NCI-H524 treated with DMSO at 0.1 percent for 48 hours (cell line): ENCODE measurements at places on chromosomes 4 and X.

DNA sequence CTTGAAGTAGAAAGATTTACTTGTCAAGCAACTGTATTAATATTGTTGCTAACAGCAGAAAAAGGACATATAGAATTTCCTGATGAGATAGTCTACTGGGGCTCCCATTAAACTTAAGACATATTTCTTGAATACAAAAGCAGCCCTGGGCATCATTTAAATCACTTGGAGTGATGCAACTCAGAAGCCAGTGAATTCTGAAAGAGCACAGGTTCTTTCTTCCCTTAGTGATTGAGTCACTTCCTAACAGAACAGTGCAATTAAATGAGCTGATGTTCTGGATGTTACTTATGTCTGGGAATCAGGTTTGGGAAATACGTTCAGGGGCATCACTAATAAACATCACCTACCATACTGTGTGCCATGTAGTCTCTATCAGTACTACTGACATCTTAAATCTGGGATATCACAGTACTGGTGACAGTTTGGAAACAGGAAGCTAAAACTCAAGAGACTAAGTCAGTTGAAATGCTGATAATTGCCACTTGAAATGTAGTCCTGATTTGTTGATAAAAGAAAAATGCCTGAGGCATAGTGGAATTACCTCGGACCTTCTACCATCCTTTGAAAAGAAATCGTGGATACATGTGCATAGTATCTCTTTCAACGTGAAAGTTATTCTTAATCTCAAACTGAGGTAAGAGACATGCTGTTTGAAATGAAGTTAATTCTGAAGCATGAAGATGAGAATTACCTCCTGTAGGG is 249.2 kb upstream of the GPRIN3 start:
- no peak for DNase-seq

DNA sequence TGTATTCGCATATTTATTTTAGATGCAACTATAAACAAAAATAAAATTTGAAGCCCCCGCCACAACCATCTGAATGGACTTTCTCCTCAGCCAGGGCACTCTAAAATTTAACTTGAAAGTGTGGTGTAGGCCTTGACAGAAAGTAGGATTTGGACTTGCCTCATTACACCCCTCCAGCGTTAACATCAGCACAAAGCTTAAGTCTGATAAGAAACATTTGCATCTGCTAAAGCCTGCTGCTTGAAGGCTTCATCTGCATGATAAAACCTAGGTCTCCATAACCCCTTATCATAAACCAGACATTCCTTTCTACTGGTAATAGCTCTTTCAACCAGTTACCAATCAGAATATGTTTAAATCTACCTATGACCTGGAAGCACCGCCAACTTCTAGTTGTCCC is 1046.5 kb downstream of the FAT4 start:
- no peak for DNase-seq

GRCh38 chr4:128249787-128250668 is 37.6 kb downstream of the PGRMC2 start:
- DNase-seq, result no peak

- DNase-seq, result no peak
Observed at GRCh38 chr4:78058591-78059523, 1.7 kb downstream of the FRAS1 start.

DNA sequence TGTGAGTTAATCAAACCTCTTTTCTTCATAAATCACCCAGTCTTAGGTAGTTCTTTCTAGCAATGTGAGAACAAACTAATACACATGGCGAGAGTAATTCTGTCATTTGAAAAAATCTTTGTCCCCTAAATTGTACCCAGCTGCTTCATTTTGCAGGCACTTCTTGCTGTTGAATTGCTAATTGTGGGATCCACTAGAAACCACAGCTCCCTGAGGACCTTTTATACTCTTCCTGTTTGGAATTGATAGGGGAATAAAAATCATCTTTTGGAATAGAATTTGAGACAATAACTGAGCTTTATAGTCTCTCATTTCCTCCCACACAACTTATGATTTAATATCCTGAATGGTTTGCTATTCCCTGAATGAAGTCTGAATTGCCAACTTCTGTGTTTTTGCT is 170.2 kb downstream of the PACRGL start:
- no peak for DNase-seq

- no peak for DNase-seq
Observed at GRCh38 chr4:39231660-39232059, 49.3 kb downstream of the WDR19 start.

- DNase-seq, result no peak
Observed at GRCh38 chr4:31793907-31794306, 1073.7 kb downstream of the PCDH7 start.

- DNase-seq, result no peak
Observed at GRCh38 chr4:109589119-109589518, 29.1 kb downstream of the MCUB start.

DNA sequence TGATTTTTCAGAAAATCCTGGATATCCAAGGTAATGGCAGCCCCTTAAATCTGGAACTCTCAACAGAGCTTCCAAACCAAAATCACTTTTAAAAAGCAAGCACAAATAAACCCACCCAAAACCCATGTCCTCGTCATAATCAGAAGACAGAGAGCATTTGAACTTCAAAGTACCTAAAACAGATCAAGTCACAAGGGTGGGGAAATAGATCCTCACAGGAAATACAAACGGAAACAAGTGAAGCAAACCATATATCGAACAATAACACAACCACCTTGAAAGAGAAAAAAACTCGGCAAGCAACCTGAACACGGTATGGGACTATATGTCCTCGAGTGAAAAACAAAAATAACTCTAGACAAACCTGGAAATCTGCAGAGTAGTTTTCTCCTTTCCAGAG is 15.9 kb upstream of the CCNQ start:
- DNase-seq, result no peak

- DNase-seq, result no peak
Observed at GRCh38 chr4:40132816-40133215, 64.0 kb upstream of the RHOH start.

DNA sequence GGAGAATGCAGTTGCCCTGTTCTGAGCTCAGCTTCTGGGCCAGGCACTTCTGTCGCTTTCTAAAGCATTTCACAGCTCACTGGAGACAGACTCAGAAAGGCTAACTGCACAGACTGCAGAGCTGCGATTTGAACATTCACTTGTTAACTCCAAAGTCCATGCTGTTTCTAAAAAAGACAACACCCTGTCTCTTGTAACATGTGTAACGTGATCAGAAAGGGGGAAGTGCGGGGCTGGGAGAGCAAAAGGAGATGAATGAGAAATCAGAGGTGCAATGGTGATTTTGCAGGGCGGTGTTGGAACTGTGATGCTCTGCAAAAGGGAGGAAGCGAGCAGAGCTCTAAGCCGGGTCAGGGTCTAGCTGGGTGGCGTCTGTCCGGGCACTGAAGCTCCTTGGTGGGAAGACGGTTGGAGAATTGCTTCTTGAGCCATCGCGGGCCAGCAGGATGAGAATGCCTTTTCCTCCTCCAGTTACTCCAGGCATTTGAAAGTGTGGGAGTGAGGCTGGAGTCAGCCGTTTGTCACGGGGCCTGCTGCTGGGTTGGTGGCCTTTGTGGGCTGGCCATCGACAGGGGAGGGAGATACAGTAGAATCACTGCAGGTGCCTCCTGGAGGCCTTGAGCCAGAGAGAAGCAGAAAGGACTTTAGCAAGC is 20.3 kb downstream of the TBC1D14 start:
- DNase-seq, result no peak

DNA sequence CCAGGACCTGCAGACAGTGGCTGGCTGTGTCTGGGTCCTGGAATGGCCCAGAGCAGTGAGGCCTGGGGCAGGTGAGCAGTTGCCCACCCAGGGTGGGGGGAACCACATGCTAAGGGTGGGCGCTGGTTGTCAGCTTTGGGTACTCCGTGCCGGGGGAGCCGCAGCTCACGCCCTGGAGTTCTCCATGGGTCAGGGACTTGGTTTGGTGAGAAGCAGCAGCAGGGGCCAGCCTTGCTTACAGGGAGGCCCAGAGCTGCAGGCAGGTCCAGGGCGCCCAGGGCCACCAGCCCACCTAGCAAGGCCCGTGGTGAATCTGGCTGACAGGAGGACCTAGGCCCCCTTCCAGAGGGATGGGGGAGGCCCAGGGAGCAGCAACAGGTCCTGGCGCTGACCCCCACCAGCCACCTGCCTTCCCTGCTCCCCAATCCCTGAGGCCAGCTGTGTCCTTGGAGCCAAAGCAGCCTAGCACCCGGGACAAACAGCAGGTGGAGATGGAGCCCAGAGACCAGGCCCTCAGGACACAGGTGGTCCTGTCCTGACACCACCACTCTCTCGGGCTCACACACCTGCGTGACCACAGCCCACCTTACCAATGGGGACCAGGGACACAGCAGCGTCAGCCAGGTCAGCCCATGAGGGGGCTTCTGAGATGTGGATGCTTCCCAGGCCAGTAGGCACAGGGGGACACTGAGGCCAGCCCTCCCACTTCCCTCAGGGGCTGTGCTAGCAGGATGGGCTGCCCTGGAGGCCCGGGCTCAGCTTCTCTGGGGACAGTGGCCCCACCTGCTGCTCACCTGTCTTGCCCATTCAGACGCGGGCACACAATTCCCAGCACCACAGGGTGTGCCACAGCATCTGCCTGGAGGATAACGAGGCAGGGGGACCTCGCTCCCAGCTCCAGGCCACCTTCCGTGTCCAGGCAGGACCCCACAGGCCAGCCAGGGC is 3.5 kb downstream of the MXD4 start:
- DNase-seq, result no peak

- no peak for DNase-seq
Observed at GRCh38 chr4:173367285-173367684, 3.5 kb upstream of the SAP30 start.

DNA sequence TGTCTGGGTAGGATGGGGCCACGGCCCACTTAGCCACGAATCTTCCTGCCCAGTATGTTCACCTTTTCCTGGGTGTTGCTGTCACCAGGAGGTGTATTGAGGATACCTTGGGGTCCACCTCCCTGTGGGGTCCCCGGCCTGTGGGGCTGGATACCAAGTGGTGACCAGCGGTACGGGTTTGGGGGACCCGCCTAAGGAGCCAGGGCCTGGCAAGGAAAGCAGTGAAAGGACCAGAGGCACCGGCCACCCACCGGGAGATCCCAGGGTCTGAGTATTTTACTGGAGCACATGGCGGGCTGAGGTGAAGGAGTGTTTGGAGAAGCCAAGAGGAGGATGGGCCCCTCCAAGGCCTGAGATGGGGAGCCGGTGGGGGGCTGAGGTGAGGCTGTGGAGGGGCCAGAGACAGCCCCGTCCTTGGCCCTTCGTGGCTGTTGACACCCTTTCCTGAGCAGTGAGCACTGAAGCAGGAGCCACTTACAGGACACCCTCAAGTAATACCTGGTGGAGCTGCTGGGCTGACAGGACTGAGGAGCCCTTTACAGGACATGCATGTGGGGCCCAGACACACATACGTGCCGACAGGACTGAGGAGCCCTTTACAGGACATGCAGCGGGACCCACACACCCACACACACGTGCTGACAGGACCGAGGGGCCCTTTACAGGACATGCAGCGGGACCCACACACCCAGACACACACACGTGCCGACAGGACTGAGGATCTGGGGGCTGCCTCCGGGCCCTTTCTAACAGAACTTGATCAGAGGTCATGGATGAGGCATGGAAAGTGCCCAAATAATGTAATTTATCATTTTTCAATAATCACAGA is 38.4 kb downstream of the TMEM271 start:
- no peak for DNase-seq

- no peak for DNase-seq
Observed at GRCh38 chr4:109473824-109474223, 40.2 kb downstream of the SEC24B start.

GRCh38 chr4:87093443-87094123 is 126.8 kb downstream of the KLHL8 start:
- DNase-seq, result no peak

GRCh38 chr4:108172231-108172752 is 3.6 kb upstream of the LEF1 start:
- no peak for DNase-seq

DNA sequence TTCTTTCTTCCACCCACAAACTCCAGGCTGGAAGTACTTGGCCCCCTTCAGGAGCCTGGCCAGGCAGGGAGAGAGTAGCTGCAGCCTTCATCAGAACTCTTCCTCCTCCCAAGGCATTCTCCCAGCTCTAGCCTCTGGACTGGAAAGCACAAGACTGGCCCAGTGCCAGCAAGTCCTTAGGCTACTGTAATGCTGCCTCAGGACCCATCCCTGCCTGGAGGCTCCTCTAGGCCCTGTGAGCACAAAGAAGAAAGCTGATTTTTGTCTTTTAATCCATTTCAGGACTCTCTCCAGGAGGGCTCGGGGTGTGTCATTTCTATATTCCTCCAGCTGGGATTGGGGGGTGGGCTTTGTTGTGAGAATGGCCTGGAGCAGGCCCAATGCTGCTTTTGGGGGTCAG is 10.8 kb downstream of the AWAT2 start:
- DNase-seq, result no peak

- DNase-seq, result no peak
Observed at GRCh38 chrX:51641421-51642021, 22.8 kb upstream of the CENPVL3 start.

DNA sequence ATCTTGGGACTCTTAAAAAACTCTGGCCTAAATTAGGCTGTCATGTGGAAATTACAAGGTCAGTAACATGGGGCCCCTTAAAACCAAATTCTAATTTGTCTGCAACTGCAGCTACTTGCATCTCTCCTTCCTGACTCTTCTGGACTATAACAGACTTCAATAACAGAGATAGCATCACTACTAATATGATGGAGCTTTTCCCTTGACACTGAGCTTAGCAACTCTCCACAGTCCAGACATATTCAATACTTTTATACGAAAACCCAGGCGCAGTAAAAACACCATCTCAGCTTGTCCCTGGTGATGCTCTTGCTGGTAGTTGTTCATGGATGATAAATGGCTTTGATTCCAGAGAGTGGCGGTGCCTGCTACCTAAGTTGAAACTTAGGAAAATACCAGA is 850.4 kb downstream of the STIM2 start:
- DNase-seq, result no peak

DNA sequence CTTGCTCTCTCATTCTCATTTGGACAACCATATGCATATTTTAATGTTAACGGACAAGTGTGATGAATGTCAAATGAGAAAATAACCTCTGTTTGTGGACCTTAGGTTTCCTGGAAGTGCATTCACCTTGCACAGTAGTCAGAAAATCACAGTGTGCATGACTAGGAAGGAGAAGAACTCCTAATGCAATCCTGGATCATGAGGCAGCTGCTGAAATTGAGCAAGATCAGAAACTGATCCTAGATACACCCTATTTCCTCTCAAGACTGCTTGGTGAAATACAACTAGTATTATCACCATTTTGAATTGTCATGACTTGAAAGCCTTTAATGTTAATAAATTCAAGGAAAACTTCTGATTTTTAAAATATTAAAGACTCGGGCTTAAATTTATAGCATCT is 1148.9 kb downstream of the STIM2 start:
- no peak for DNase-seq

DNA sequence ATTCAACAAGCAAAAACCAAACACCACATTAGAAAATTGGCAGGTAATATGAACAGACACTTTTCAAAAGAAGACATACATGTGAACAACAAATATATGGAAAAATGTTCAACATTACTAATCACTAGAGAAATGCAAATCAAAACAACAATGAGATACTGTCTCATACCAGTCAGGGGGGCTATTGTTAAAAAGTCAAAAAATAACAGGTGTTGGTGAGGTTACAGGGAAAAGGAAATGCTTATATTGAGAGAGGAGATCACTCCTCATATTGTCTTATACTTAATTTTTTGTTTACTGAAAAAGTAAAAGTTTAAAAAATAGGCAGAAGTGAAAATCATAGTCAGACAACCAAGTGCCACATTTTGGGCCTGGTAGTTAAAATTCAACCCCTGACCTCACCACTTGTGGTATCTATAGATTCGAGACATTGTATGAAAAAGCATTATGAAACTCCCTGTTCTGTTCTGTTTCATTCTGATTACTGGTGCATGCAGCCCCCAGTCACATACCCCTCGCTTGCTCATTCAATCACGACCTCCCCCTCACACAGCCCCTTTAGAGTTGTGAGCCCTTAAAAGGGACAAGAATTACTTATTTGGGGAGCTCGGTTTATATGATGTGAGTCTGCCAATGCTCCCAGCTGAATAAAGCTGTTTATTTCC is 153.7 kb upstream of the FGF16 start:
- no peak for DNase-seq
